A172 (cell line): ENCODE measurements at places on chromosomes 12 and 14.
A peak's percentile ranks its signal among the peaks of the same experiment; 100 is the strongest.

DNA sequence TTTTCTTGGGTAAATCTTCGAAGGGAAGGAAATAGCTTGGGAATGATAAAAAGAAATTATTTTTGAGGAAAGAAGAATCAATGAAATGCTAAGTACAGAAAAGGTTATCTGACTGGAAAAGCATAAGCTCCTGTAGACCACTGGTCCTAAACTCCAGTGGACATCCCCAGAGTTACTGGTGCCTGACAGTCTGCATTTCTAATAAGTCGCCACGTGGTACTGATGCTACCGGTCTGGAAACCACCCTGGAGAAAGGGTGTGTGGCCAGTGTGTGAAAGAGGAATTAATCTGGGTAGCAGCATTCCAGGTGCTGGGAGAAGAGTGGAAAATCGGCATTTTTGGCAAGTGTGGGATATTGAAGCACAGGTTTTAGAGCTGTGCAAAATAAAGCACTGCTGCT, 73.3 kb downstream of the FBXW8 start:
- DNase-seq, result no peak

- DNase-seq, result no peak
Observed at GRCh38 chr12:116217045-116217735, 60.3 kb downstream of the MED13L start.

DNA sequence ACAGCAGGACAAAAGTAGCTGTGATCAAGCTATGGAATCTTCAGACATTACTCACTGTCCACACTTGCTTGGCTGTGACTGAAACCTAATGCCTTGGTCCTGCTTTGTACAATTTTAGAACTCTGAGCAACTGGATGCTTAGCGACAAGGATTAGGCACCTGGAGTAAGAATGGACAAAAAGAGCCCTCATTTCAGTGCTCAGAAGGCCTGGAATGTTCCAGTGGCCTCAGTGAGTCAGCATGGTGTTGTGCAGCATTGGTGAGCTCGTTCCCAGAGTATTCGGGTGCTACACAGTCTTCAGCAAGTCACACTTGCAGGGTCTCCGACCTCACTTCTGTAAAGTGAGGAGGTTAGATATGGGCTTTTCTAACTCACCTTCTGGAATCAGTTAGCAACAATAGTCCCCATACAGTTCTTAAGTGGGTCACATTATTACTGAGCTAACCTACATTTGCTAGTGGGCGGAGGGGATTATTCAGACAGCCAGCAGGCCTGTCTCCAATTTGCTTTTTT, 108.0 kb upstream of the MDM1 start:
- peak; percentile 13 for DNase-seq

DNA sequence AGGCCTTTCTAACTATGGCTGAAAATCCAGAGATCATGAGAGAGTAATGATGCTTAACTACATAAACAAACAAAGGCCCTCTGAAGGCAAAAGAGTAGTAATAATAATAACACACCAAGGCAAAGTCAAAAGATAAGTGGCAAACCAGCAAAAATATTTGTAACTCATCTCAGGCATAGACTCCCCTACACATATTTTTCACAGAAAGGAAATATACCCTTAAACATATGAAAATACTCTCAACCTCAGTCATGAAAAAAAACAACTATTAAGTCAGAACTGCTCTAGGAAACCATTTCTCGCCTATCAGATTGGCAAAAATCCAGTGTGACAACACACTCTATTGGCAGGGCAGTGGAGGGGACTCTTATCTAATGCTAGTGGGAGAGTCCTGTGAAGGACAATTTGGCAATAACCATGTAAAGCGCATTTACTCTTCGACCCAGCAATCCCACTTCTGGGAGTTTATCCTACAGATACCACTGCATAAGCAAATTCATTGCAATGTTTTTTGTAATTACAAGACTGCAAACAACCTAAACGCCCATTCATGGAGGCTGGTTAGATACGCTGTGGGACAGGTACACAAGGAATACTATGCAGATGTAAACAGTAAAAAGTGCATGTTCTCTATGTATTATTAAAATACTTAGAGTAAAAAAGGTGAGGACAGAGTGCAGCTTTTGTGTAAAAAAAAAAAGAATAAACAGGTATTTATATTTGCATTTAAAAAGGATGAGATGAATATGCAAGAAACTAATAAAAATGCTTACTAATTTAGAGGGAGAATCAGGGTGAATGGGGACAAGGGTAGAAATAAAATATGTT, 26.0 kb upstream of the IL22 start:
- DNase-seq, result peak; percentile 21

DNA sequence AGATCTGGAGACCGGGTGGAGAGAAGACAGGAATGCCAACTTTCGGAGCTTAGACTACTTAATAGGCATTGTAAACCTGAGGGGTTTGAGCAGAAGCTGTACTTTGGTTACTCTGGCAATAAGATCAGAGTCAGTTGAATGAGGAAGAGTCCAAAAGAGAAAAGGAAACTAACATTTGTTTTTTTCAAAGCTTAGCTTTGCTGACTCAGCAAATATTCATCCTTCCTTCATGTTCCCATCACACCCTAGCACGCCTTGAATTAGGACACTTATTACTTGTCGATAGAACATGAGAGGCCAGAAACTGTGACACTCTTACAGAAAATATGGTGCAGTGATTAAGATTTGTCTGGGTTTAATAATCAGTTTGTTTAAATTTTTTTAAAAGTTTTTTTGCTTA, 266.9 kb upstream of the ATP2B1 start:
- no peak for DNase-seq

DNA sequence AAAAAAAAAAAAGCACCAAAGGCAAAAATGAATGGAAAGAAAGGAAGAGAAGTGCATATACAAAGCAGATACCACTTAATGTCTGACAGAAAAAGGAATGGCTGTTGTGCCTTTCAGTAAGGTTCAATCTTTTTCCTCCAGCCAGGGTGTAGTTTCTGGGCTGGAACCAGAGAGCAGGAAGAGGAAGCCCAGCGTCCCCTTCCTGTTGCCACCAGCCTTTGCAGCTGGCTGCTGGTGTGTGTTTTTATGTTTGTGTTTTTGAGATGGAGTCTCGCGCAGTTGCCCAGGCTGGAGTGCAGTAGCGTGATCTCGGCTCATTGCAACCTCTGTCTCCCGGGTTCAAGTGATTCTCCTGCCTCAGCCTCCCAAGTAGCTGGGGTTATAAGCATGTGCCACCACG, 64.6 kb upstream of the LTA4H start:
- DNase-seq, result no peak

- no peak for DNase-seq
Observed at GRCh38 chr14:94649543-94650443, 37.6 kb downstream of the SERPINA3 start.

DNA sequence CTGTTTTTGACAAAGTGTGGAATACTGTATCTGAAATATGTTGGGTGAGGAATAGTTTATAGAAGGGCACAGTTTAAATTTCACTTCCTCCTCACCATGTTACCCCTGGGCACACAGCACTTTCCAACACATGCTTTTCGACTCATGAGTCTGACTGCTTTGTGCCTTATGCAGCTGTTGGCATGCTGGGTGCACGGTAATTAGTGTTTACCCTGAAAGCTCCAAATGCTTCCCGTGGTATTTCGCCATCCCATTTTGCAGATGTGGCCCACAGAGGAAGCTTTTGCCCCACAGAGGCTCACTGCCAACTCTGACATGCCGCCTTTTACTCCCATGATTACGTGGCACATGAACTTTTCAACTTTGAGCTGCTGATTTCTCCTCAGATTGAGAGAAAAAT, 168.6 kb downstream of the PRKCH start:
- no peak for DNase-seq

DNA sequence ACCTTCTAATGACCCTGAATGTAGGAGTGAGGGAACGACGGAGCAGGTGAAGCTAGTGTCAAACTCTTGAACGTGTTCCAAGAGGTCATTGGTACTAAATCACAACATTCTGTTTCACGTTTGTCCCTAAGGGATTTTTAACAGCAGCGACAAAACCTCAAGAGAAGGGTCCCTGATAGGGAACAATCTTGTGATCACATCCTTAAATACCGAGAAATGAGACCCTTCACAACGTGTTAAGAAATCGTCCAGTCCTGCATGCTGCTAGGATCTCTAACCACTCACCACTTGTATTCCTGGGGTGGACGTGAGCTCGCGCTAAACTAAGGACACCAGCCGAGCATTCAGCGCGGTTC, 134.1 kb upstream of the KRAS start:
- no peak for DNase-seq

- DNase-seq, result peak; percentile 52
Observed at GRCh38 chr12:69570545-69571399, 14.5 kb upstream of the CCT2 start.

GRCh38 chr12:16605642-16606116, 283 bp downstream of the LMO3 start:
- no peak for DNase-seq

- peak; percentile 33 for DNase-seq
Observed at GRCh38 chr14:68008491-68008890, 188.9 kb downstream of the RAD51B start.

- peak; percentile 31 for DNase-seq
Observed at GRCh38 chr14:22084393-22085281, 411.0 kb upstream of the OR4E1 start.

GRCh38 chr14:51701951-51702350, 50.2 kb downstream of the FRMD6 start:
- no peak for DNase-seq

DNA sequence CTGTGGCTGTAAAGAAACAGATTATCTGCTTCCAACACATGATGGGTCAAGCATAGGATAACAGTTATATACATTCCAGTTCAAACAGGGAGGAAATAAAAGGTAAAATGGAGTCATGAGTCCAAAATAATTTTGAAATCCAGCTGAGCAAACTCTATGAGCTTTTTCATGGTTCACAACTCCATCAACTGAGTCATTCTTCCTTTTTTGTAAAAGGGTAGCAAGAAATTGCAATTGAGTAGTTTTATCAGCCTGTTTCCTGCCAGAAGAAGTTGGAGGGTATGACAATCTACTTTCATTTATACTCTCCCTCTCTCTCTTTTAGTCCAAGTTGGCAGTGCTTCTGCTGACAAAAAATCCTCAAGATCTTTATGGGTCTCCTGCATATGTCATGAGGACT, 95.6 kb downstream of the CPNE8 start:
- no peak for DNase-seq

DNA sequence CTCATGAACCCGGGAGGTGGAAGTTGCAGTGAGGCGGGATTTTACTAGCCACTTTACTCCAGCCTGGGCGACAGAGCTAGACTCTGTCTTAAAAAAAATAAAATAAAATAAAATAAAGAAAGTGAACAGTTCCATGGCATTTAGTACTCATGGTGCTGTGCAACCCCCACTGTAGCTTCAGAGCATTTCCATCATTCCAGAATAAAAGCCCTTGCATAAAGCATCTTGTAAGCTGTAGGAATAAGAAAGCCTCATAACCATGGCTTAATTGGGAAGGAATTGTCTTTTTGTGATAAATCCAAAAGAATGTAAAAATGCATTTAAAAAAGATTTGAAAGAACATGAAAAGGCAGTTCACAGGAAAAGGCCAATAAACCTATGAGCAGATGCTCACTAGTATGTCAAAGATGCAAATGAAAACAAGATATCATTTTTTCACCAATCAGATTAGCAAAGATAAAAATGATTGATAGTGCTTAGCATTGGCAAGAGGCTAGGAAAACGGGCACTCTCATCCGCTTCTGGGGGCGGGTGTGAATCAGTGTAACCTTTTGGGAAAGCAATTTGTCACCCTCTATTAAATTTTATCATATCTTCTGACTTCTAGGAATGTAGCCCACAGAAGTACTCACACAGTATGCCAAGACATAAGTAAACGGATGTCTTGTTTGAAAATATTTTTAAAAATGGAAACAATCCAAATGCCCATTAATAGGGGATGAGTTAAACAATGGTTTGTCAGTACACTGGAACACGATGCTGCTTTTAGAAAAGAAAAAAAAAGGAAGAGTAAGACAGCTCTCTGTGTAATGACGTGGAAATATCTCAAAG, 46.6 kb downstream of the CFAP251 start:
- peak; percentile 87 for DNase-seq

DNA sequence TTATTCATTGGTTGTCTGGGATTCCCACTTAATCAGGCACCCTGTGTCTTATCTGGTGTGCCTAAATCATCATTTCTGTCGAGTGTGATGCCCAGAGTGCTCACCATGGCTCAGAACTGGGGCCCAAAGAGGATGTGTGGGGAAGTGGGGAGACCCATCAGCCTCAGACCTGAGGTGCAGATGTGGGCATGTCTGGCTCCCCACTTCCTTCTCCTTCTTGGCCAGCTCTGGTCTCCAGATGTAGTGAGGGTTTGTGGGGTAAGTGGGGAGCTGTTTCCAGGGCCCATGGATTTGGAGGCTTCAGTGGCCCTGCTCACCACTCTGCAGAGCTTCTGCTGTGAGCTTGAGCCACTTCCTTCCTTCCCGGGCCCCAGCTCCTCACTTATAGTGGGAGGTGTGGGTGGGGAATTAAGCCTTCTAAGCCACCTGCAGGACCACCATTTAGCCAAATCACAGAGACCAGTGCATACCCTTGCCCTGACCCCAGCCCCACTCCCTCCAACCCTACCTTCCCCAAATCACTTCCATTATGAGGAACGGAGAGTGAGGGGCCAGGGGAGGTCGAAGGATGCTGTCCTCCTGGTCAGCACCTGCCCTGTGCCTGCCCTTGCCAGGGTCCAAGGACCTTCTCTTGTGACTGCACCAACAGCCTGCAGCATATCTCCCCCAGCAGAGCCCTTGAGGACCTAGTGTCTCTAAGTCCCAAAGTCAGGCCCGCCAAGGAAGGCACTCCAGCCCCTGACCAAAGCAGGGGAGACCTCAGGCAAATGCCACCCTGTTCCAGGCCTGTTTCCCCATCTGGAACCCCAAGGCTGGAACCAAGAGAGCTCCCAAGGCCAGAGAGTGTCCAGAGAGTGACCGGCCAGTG, 278.2 kb upstream of the RTL1 start:
- no peak for DNase-seq

- no peak for DNase-seq
Observed at GRCh38 chr12:33052141-33053051, 155.8 kb upstream of the PKP2 start.

GRCh38 chr12:49706351-49707127, 666 bp downstream of the FMNL3 start:
- DNase-seq, result no peak

DNA sequence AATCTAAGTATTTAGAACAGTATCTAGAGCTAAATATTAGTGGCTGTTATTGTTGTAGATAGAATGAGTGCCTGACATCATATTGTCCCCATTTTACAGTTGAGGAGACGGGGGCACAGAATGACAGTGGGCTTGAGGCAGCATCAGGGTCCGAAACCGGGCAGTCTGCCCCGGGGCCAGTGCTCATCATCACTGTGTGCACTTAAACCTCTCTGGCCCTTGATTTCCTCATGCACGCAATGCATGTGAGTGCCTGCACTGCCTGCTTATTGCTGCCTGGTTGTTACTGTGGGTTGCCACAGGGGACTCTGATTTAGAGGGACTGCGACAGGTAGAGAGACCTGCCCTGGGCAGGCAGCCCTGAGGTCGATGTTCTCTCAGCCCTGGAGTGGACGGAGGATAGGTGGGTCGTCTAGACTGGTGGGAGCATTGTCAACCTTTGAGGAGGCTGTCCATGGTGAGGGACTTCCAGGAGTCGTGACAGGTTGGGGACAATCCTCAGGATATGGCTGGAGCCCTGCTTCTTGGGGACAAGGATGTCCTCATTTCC, 9.8 kb downstream of the ACVRL1 start:
- DNase-seq, result no peak

- DNase-seq, result no peak
Observed at GRCh38 chr14:58979325-58979724, 209.1 kb upstream of the DAAM1 start.
